LNCaP clone FGC (cell line): ENCODE measurements at places on chromosomes 13 and 19.
A peak's percentile ranks its signal among the peaks of the same experiment; 100 is the strongest.

- DNase-seq, result peak; percentile 17
These were observed 1.5 kb downstream of the KMT5C start for GRCh38 chr19:55341171-55341588.

GRCh38 chr19:57686727-57687126, 5.0 kb downstream of the ZNF551 start:
- no peak for DNase-seq

GRCh38 chr13:21058361-21058760, 3.0 kb downstream of the LATS2 start:
- no peak for DNase-seq

- DNase-seq, result no peak
These were observed 91.0 kb downstream of the FGF14 start for GRCh38 chr13:102310691-102311418.

DNA sequence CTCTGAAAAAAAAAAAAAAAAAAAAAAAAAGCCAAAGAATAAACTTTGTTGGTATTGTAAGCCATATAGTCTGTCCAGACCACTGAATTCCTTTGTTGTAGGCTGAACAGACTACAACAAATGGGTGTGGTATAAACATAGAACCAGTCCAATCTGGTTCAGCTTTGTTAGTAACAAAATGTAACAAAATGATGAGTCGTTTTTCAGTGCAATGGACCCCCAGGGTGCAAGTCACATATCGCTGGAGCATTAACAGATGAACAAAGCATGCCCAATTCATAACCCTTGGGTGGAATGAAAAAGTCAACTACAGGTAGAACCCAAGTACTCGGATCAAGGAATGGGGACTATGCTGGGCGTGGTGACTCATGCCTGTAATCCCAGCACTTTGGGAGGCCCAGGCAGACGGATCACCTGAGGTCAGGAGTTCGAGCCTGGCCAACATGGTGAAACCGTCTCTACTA, 13.6 kb upstream of the FCHO1 start:
- DNase-seq, result no peak

GRCh38 chr13:53501387-53501786, 472.8 kb downstream of the OLFM4 start:
- no peak for DNase-seq

DNA sequence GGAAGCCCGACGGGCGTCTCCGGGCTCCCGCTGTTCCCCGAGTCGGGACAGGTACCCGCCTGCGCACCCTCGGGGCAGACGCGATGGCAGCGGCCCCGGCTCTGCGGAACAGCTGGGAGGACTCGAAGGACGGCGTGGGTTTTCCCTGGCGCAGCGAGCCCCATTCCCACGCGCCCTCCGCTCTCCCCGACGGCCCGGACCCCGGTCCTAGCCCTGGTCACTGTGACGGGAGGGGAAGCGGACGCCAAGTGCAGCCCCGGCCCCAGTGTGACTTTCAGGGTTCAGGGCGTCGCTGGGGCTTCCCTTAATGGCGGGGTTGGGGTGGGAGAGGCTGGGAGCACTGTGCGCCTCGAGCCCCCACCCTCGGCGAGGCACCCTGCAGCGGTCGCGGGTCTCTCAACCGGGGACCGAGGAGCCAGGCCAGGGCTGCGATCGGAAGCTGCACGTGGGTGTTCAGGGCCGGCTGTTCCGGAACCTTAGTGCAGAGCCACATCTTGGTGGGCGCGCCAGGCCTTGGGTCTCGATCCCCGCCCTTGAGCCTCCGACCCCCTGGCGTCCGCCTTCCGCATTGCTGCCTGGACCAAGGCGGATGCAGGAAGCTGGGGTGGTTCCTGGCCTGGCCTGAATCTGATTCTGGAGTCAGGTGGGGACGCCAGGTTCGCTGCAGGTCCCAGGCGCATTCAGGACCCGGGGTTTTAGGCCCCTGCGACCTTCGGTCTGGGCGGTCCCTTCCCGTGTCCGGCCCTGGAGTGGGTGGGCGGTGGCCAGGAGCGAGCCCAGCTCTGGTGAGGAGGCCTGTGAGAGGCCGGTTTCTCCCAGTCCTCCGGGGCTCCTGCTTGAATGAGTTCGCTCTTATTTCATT, 3.5 kb downstream of the LGALS7B start:
- no peak for DNase-seq

DNA sequence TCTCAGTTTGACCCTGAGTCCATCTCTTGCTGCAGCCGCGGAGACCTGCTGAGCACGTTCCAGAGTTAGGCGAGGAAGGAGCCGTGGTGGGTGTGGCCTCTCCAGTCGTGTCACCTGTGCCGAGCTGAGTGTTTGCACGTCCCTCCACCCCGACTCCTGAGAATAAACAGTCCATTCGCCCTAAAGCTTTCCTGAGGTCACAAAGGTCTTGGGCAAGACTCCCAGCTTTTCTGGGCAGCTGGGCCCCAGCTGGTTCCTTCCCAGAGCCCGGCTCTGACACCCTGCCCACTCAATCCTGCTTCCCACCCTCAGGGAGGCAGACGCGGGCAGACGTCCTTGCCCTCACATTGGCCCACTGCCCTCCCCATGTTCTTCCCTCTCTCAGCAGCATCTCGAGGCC, 142.2 kb downstream of the KCTD15 start:
- DNase-seq, result no peak

- peak; percentile 72 for DNase-seq
These were observed 1599.8 kb downstream of the OLFM4 start for GRCh38 chr13:54628383-54628782.

- DNase-seq, result no peak
These were observed 266.2 kb upstream of the SOX21 start for GRCh38 chr13:94978516-94978915.

DNA sequence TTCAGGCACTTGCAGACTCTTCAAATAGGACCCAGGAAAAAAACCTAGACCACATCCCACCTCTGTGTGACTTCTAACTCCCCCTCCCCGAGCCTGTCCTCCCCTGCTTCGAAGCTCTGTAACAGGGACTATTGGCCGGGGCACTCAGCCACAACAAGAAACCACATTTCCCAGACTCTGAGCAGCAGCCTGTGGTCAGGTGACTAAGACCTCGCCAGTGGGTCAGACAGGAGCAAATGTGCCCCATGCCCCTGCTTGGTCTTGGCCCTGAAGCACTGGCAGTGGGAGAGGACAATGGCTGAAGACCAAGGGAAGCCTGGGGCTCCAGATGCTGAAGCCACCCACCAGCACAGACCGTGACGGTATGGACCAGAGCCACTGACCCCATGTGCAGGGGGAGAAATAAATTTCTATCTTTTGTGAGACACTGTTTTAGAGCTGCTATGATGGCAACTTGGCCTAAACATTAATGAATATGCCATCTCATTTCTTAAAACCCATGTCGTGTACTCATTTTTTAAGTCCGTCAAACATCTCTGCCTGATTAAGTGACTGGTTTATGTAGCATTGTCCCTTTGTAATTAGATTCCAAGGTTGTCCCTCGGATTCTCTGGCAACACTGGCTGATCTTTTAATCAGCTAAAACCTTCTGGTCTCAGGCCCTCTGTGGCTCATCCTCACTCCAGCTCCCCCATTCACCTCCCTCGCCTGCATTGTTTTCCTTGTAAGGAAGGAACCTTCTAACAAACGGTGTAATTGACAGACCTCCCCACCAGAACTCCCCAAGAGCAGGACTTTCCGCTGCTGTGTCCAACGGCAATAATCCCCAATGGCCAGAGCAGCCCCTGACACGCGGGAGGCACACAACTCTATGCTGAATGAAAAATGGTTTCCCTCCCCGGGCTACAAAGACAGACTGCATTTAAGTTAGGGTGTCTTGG, 98.4 kb downstream of the STK24 start:
- no peak for DNase-seq

GRCh38 chr13:102580552-102581169, 16.1 kb upstream of the TPP2 start:
- peak; percentile 46 for DNase-seq

DNA sequence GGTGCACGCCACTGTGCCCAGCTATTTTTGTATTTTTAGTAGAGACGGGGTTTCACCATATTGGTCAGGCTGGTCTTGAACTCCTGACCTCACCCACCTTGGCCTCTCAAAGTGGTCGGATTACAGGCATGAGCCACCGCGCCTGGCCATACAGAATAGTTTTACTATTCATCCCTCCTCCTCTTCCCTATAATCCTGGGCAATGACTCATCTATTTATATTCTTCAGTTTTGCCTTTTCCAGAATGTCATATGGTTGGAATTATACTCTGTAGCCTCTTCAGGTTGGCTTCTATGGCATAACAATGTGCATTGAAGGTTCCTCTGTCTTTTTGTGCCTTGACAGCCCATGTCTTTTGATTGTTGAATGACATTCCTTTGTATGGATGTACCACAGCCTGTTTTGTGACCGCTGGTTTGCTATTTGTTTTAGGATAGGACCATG, 22.2 kb upstream of the LRP3 start:
- no peak for DNase-seq

DNA sequence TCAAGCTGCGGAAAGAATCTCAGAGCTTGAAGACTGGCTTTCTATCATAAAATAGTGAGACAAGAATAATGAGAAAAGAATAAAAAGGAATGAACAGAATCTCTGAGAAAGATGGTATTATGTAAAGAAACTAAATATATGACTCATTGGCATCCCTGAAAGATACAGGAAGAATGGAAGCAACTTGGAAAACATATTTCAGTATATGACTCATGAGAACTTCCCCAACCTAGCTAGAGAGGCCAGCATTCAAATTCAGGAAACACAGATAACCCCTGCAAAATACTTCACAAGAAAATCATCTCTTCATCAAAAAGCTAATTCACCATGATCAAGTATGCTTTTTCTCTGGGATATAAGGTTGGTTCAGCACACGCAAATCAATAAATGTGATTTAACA, 2318.0 kb downstream of the PCDH9 start:
- DNase-seq, result no peak

- DNase-seq, result no peak
These were observed 1661.8 kb upstream of the SPRY2 start for GRCh38 chr13:82002710-82003109.

- DNase-seq, result peak; percentile 7
These were observed 159.8 kb downstream of the IRS2 start for GRCh38 chr13:109626386-109627171.

DNA sequence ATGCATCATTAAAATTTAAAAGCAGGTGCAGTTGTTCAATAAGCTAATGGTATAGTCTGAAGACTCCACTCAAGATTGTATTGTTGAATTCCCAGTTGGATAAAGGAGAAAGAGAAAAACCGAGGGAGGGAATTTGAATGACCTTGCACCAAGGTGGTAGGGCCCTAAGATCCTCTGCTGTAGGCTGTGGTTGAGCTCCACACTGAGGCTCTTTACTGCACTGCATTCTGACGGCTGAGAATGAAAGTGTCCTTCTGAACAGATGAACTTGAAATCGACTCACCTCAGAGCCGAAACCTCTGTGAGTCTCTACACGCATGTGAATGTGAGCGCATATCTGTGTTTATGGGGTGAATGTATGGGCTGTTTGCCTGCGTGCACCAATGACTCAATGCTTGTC, 388.9 kb upstream of the DACH1 start:
- DNase-seq, result peak; percentile 10

- DNase-seq, result no peak
These were observed 18.2 kb downstream of the FGF9 start for GRCh38 chr13:21689097-21689496.

DNA sequence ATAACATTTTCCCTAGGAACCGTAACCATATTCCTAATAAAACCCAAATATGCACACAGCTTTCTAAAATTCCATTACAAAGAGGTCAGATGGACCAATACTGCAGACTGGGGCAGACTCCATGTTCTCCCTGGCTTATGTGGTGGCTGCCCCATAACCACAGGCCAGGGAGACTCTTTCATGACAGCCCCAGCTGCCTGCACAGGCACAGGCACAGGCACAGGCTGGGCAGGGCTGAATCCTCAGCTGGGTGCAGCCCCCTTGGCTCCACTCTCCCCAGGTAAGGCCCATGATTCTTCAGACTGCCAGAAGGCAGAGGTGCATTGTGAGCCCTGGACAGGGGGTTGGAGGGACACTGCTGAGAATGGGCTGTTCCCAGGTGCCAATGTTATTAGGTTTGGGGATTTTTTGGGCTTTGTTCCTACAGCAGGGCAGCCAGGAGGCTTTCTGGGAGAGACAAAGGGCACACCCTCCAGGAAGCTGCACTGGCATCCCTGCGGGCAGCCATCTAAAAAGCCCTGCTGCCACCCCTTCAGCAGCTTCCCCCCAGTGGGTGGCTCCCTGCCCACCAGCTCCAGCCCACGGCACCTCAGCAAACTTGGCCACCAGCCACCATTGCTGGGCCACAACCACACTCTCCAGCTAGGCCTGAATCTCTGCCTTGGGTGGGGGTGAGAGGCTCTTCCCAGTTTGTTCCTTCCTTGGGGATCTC, 20.0 kb downstream of the DOCK9 start:
- DNase-seq, result no peak

DNA sequence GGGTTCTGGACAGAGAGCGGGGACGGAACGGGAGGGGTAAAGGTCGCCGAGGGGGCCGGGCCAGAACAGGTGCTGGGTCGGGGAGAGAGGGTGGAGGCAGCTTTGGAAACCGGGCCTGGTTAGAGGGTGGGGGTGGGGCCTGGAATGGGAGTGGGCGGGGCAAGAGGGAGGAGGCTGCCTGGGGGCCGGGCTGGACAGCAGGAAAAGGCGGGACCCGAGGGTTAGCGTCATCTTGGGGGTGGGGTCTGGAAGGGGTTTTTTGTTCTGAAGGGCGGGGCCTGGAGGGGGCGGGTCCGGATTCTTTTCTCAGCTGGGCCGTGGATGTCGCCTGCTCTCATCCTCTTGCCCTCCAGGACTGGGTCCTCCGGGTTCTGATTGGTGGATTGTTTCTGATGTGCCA, 4.3 kb upstream of the ZNF813 start:
- no peak for DNase-seq

- DNase-seq, result no peak
These were observed 15.9 kb upstream of the JUND start for GRCh38 chr19:18297308-18297707.

GRCh38 chr13:61935710-61936109, 520.1 kb upstream of the PCDH20 start:
- DNase-seq, result no peak

DNA sequence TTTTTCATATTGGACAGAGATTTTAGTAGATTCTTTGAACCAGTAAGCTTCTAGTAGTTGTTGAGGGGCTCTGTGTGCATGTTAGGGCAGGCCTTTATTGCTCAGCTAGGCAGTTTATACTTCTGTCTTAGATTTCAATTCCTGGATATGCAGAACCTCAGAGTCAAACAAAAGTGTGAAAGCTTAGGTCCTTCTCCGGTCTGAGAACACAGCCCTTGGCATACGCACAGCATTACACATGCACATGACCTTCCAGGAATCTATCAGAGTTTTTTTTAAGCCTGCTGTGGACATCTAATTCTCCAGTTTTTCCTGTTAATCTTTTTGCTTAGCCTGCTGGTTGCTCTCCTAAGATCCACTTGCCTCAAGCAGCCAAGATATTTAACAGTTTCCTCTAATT, 77.9 kb upstream of the KL start:
- DNase-seq, result no peak

DNA sequence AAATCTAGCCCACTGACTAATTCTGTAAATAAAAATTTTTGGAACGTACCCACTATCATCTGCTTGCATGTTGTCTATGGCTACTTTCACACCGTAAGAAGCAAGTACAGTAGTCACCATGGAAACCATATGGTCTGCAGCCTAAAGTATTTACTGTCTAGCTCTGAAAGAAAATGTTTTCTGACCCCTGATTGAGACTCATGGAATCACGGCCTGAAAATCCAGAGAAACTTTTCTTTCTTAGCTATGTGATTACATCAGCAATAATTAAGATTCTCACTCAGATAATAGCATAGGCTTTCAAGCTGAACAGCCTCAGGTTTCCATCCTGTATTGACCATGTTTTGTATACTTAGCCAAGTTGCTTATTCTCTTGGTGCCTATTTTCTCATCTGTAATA, 264.6 kb downstream of the NHLRC3 start:
- no peak for DNase-seq
